Frontal cortex (tissue), 4 donors: ENCODE measurements at places on chromosomes 3 and 15.

DNA sequence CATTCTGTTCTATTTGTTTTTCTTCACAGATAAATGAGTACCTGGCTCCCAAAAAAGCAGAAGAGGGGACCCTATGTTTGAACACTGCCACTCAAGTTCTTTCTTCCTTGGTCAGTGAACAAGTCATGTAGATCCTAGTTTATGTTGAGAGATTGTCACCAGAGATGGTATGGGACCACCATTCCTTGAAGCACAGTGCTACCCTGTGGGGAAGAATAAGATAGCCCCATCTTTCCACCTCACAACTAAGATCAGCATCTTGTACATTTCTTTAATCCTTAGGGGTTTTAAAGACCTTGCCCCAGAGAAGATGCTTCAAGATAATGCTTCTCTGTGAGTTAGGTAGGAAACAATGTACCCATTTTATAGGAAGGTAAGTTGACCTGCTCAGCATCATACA is 233.5 kb upstream of the WNT5A start:
- no peak for DNase-seq

- no peak for DNase-seq
These were observed 108.9 kb upstream of the UBE2E1 start for GRCh38 chr3:23696842-23697241.

GRCh38 chr15:45022871-45023658 is at the start of gene SORD:
TSS of gene SORD (plus strand) at chr15:45023195. CDS start at chr15:45023284, 89 bp downstream.
- peak; percentile 95 for DNase-seq

DNA sequence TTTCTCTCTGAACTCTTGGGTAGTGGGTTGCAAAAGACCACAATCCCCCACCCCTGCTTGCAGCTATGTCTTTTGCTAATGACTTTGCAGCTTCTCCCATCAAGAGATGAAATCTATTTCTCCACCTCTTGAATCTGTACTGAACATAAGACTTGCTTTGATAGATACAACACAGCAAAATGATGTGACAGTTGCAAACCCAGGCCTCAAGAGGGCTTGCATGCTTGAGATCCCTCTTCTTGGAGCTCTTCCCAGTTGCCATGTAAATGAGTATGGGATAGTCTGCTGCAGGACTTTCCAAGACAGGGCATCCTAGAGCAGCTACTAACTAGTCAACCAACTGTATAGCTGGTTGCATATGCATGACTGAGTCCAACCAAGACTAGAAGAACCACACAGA is 783.6 kb downstream of the PDCD6IP start:
- DNase-seq = no peak

DNA sequence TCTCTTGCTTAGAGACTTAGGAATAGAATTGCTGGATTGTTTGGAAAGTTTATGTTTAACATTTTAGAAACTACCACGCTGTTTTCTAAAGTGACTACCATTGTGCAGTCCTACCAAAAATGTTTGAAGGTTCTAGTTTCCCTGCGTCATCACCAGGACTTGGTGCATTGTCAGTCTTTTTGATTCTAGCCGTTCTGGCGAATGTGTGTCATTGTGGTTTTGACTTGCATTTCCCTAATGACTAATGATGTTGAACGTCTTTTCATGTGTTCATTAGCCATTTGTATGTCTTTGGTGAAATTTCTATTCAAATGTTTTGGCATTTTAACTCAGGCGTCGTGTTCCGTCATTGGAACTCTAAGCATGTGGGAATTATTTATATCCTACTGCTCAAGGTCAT is 58.0 kb downstream of the CHD2 start:
- no peak for DNase-seq

DNA sequence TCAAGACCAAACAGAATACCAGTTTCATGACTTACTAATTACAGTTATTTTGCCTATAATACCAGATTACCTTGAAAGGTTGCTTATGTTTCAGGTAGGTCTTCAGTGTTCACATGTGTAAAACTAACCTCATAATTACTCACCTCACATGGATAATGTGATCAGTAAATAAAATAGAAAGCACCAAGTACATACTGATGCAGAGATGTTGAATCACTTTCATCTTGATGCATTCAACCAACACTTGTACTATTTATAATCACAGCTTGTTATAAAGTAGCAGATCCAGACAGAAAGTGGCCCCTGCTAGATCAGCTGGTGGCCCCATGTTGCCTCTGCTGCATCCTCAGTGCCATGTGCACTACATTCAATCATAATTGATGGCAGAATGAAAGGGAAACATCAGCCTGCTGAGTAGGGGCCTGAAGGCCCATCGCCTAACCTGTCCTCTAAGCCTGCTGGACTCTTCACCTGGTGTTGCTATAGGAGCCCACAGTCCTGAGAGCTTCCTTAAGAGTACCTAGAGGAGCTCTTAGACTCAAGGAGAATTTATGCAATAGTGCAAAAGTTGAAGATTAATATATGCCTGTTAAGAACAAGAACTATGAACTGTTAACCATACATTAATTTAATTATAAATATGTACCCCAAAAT is 154.3 kb downstream of the PLCL2 start:
- no peak for DNase-seq

DNA sequence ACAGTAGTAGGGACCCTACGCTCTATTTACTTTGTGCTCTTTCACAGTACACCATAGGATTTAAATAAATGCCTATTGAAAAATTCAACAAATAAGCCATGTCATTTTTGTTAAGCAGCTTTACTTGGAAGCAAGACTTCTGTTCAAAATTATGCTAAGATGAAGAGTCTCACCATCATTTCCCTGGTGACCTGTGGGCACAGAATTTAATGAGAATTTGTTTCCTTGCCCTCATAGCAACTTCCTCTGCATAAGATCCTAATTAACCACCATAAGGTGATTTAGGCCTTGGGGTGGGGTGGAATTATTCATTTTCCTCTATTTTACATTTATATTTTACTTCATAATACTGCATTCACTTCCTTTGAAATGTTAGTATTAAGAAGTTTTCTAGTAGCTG is 70.5 kb downstream of the CHL1 start:
- no peak for DNase-seq

DNA sequence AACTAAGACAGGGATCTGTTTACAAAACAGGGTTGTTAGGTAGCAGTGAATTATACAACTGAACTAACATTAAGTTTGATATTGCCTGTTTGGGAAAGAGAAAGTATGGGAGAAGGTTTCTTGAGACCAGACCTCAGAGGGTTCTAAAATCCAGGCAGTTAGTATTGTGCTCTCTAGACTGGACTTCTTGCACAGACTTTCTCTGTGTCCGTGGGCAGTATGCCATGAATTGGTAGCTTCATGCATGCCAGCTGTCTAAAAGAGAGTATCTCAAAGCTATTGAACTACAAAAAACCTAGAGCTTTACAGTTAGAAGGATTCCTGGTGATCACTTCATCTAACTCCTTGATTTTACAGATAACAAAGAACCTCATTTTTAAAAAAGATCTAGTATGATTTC is 12.5 kb downstream of the SAMD7 start:
- no peak for DNase-seq
